NCI-H1105 (cell line): ENCODE measurements at places on chromosomes 11 and 22.

DNA sequence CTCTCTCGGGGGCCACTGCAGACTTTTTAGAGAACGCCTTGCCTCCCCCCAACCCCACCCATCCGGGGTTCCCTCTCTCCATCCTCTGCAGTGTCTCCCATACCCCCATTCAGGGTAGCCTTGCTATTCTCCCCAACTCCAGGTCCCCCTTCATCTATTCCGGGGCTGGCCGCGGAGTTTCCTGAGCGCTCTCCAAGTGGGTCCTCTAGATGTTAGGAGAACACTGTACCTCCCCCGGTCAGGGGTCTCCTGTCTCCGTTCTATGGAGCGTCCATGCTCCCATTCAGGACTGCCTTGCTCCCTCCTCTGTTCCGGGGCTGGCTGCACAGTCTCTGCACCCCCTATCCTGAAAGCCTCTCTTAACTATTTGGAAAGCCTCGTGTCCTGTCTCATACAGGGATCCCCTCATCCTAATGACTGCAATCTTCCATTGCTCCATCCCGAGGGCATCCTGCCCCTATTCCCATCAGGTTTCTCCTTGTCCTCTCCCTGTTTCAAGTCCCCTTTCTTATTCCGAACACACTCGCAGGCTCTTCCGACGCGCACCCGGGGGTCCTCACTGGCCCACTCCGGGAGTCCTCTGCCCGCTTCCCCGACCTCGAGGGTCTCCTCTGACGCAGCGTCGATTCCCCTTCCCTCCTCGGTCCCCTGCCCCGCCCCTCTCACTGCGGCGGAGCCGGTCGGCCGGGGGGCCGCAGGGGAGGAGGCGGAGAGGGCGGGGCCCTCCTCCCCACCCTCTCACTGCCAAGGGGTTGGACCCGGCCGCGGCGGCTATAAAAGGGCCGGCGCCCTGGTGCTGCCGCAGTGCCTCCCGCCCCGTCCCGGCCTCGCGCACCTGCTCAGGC is at the start of gene NEFH:
Gene NEFH, plus strand, starts transcription at position 802 of the 845 bp plus-strand sequence. CDS start 45 bp downstream, outside the sequence.
- no peak for DNase-seq

- DNase-seq, result peak; percentile 63
Observed at GRCh38 chr22:44622147-44622427, 79.9 kb upstream of the PRR5 start.

DNA sequence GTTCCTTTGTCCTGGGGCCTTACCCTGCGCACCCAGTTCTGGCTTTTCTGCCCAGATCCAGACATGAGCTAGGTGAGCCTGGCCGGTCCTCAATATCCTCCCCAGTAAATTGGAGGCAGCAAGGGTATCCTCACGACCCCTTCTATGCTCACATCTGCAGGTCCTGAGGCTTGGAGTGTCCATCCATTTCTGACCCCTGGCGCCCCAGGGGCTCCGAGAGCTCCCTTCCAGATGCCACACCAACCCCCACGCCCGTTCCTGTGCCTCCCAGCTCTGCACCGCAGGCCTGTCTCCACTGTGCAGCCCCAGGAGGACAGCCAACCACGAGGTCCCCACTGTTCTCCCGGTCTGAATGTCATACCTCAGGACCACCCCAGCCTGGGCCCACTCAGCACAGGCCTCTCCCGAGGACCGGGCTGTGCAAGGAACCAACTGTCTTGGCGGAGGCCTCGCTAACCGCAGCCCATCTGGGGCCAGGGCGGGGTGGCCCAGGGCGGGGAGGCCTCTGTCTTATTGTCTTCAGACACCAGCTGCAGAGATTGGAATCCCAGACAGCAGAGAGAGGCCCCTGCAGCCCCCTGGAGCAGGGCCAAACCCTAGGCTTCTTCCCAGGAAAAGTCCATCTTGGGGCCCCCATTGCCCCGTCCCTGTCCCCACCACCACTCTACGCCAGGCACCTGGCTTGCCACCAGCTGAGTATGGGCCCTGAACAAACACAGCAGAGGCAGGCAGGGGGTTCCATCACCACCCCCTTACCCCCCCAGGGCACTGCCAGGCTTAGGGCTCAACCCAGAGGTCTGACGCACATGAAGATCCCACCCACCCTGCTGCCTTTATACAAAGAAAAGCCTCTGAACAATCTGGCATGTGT is 39.3 kb downstream of the ALX4 start:
- DNase-seq, result no peak

- DNase-seq, result no peak
Observed at GRCh38 chr11:32821517-32821916, 8.2 kb upstream of the PRRG4 start.

DNA sequence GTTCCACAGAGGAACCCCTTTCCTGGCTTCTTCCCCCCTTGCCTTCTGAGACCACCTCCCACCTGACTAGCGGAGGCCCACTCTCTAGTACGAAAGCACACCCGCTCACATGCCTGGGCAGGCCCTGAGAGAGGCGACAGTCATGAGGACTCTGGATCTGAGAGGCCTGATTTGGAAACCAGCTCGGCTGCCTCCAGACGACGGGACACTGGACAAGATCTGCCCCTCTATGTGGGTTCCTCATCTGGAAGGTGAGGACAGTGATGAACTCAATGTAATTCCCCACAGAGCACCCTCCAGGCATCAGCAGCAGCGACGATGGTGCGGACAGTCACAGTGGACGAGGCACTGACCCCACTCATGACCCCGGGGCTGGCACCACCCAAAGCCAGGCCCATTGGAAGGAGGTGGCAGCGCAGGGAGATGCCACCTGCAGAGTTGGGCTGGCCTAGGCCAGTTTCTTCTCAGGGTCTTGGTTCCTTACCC is 7.5 kb downstream of the SULT4A1 start:
- DNase-seq, result no peak

- peak; percentile 68 for DNase-seq
Observed at GRCh38 chr22:27754247-27754887, 47.2 kb downstream of the MN1 start.

DNA sequence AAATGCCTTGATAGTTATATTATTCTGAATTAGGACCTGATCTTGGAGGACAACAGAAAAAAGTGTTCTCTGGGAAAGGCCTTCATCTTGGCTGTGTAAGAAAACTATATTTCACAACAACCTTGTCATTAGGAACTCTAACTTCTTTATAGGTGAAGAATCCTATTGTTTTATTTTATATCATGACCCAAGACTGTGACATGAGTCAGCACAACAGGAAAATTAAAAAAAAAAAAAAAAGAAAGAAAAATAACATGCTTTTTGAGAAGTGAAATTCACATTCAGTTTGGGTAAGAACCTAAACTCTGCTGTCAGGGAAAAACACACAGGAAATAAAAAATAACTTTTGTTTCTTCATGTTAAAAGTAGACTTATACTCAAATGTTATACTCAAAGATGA is 11.7 kb upstream of the FOLR2 start:
- no peak for DNase-seq

DNA sequence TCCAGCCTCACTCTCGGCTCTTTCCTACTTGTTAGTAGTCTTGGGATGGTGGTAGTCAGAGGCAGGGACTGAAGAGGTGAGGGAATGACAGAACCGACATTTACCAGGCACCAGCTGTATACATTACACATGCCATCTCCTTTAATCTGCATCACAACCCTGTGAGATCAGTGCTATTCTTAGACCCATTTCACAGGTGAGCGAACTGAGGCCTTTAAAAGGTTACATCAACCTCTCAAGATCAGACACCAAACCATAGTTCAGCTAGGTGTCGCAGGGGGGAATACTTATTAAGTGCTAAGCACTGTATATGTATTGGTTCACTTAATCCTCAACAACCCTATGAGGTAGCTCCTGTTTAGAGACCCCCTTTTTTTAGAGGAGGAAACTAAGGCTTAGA is 5.6 kb downstream of the PLA2G3 start:
- no peak for DNase-seq
